Motor neuron (in vitro differentiated cells): ENCODE measurements at places on chromosomes 1 and 21. TPM values are rescaled to one million over a fixed set of nuclear protein-coding genes. Genes with fewer than 3 reads are reported as not detected.

- ATAC-seq = no peak
Observed at GRCh38 chr1:9340172-9340854, 47.6 kb downstream of the SPSB1 start.

Gene B3GALT5
- total RNA-seq = 1.0 and 1.3 TPM in 2 replicates

DNA sequence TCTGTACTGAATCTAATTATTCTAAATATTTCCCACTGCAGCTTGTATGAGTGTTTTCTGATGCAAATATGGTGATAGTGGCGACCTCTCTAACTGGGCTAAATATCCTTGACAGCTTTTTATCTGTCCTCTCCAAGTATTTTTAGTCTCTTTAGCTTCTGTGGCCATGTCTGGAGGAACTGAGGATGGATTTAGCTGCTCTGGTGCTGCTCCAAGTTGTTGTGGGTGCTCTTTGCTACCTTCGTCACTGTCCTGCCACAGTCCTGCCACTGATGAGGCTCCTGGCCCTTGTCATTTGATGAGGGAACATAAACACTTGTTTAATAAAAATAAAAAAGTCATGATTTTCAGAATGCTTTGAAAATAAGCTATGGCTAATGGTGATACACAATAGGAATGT is 15.9 kb downstream of the CAMTA1 start:
- no peak for ATAC-seq

DNA sequence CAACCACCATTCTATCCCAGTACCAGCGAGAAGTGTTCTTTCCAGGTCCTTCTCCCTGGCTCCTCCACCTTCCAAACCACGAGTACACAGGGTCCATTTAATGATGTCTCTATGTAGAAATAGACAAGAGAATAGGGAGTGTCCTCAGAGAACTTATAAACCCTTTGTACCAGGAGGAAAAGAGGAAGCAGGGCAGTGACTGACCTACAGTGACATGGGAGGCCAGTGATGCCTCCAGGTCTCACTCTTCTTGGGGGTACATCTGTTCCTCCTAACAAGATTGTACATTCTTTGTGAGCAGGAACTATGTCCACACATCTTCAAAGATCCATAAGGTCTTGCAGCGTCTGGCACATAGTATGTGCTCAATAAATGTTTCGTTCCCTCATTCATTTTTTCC is 18.7 kb upstream of the FMOD start:
- ATAC-seq = no peak

GRCh38 chr1:85862456-85862855 is 154.2 kb upstream of the ZNHIT6 start:
- ATAC-seq = peak; percentile 95

DNA sequence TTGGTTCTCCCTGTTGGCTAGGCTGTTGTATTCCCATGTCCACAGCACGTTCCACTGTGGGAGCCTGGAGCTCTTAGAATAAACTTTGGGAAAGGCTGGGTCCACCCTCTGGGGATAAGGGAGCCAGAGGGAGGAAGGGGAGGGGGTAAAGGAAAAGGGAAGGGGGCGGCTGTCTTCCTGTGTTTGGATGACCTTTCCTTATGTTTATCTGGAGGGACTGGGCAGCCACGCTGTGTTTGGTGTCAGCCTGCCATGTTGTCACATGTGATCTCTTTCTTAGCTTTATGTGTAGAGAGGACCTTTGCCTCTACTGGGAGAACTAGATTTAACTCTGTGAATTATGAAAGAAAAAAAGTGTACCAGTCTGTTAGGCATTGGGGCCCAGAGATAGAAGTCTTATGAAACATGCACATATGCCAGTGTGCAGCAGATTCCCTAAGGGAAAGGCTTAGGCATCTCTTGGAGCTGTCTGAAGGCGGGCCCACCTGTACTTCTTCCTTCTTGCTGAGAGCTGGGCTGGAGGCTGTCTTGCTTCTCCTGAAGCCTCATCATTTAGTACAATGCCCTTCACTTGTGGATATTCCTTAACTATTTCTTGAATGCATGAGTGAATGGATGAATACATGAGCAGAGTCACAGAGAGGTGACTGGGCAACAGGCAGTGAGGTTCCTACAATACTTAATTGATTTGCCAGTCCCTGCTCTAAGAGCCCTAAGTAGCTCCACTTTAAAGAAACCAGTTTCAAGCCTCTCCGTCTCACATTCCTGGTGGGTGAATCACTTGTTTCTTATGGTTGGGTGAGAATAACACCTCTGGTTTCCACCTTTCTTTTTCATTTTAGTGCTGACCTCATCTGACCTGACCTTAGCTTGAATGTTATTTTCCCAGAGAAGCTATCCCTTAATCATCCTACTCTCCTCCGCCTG is 62.5 kb upstream of the ARHGAP29 start:
- ATAC-seq = peak; percentile 53

Gene RGS18
- total RNA-seq = 2.0 and 4.7 TPM in 2 replicates

- ATAC-seq = no peak
Observed at GRCh38 chr1:69661686-69662085, 94.0 kb downstream of the LRRC7 start.
